Cerebellar nuclear complex (tissue), 1 donor: ENCODE measurements at places on chromosomes 6 and 20.

GRCh38 chr6:112821476-112821875 lies 474.3 kb downstream of the RFPL4B start:
- no peak for DNase-seq

GRCh38 chr6:159084493-159085091 lies 39.8 kb upstream of the TAGAP start:
- no peak for DNase-seq

DNA sequence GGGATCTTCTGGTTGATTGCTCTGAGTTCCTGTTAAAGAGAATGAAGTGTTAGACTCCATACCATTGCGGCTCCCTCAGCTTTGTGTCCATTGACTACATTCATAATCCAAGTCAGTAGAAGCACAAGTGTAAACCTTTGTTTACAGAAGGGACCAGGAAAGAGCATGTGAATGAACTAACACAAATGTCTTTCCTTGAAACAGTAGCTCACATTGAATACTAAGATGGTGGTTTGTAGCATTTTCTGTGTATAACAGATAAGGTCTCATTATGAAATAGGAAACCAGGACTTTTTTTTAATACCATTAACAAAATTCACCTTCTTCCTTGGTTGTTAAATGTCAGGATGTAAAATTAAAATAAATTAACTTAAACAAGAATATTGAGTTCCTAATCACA lies 8.4 kb downstream of the STXBP5 start:
- no peak for DNase-seq

- no peak for DNase-seq
Observed at GRCh38 chr20:57844626-57845596, 135.1 kb upstream of the PMEPA1 start.

- DNase-seq: no peak
Observed at GRCh38 chr20:51220293-51220706, 197.4 kb upstream of the KCNG1 start.

- no peak for DNase-seq
Observed at GRCh38 chr6:51901766-51902764, 185.3 kb downstream of the PKHD1 start.

GRCh38 chr6:147434516-147434915 lies 74.0 kb upstream of the SAMD5 start:
- DNase-seq: no peak

GRCh38 chr6:17172836-17173470 lies 71.1 kb downstream of the STMND1 start:
- DNase-seq: no peak

DNA sequence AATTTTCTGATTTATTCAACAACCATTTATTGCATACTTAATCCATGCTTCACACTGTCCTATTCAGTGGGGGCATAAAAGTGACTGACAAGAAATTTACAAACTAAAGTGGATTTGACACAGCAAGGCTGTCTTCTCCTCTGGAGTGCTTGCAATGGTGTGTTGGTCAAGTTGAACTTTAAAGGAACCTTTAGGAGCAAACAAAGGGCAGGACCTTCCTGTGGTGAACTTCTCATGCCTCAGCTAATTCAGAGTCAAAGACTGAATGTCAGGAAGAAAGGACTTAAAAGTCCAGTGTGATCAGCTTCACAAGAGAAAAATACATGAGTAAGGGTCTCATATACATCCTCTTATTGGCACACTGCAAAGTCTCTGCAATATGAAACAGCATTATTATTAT lies 60.8 kb upstream of the TENT5A start:
- no peak for DNase-seq

- no peak for DNase-seq
Observed at GRCh38 chr6:1856381-1856780, 246.7 kb downstream of the FOXC1 start.
